ENCODE measurements at places on chromosomes 6 and 20.

DNA sequence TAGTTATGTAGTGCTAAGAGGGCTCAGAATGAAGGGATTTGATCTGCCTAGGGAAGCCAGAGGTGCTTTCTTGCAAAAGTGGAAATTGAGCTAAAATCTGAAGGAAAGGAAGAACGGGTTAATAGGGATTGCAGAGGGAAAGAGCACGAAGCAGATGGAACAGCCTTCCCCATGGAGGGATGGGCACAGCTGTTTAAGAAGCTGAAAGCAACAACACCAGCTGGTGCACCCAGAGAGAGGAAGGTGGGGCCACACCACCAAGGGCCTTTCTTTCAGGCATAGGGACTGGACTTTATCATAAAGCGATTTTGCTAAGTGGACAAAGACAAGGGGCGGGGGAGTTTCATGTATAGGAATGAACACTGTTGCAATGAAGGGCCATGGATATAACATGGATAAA, 65.8 kb upstream of the SNRPB2 start:
- no peak for DNase-seq

GRCh38 chr6:3788408-3789017, 37.0 kb upstream of the PXDC1 start:
- DNase-seq = no peak

GRCh38 chr6:109121411-109121810, 26.1 kb downstream of the CEP57L1 start:
- no peak for DNase-seq

GRCh38 chr20:25223179-25223661, 24.7 kb upstream of the PYGB start:
- DNase-seq = no peak

DNA sequence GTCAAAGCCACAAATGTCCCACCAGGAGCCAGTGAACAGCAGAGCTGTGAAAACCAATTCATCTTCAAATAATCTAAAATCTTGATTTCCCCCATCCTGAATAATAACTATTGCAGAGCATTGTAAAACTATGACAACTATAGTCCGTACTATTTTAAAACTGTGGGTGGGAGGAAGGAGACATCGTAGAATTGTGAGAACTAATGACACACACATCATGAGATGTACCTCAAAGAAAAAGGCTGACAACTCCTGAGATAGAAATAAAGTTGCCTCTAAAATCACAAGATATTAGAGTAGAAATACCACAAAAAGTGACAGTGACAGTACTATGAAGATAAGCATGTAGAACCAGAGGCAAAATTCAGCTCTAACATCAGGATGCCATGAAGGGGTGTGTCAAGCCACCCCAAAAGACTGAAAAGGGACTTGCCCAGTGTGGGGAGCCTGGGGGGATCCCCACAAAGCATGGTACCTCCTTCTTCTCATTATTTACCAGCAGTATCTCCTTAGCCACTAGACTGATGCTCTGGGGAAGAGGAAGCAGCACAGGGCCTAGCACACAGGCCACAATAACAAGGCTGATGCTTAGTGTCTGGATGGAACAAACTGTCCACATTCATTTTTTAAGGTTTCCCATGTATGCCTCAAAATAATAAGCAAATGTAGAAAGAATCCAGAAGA, 13.4 kb downstream of the NAPB start:
- DNase-seq = peak; percentile 40

GRCh38 chr20:40189621-40190020, 499.4 kb downstream of the MAFB start:
- DNase-seq = no peak

DNA sequence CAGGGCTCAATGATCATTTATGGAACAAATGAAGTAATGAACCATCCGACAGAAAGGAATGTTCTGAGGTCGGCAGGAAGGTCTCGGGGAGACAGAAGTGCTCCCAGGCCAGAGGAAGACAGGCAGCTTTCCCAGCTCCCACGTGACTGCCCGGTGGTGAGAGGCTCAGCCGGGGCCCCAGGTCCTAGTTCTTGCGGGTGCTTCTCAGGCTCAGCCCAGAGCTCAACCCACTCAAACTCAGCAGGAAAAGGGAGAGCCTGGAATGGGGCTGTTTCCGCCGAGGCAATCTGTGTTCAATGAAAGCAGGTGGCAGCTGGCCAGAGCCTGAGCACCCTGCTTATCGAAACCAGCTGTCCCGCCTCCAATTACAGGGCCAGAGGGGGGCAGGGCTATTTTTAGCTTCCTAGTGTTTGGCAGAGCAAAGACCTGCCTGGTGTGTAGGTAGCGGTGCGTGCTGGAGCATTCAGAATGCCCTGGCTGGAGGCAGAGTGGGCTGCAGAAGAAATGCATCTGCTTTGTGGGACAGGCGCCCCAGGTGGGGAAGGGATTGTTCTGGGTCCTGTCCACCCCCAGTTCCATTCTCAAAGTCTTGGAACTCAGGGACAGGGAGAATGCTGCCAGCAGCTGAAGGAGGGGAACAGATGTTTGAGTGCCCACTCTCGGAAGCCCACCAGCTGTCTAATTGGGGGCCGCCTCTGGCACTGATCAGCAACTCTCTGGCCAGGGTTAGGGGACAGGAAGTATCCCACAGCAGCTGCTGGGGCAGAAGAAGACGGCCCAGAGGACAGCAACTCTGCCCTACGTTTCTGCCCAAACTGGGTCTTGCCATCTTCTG, 145.1 kb downstream of the PREX1 start:
- DNase-seq = no peak

DNA sequence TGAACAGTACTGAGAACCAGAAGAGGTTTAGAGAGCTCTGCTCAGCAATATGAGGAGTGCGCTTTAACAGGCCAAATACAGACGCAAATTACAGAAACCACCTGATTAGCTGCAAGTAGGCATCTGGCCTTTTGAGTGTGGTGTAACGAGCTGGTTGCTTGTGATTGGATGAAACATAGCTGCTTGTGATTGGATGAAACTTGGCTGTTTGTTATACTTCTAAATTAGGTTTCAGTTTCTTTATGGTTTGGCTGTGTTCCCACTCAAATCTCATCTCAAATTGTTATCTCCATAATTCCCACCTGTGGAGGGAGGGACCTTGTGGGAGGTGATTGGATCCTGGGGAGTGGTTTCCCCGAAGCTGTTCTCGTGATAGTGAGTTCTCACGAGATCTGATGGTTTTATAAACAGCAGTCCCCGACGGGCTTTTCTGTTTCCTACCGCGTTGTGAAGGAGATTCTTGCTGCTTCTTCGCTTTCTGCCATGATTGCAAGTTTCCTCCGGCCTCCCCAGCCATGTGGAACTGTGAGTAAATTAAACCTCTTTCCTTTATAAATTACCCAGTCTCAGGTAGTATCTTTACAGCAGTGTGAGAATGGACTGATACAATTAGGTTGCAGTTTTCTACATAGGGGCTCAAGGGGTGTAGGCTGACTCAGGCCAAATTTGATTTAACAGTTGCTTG, 655.9 kb upstream of the MAN1A1 start:
- no peak for DNase-seq

DNA sequence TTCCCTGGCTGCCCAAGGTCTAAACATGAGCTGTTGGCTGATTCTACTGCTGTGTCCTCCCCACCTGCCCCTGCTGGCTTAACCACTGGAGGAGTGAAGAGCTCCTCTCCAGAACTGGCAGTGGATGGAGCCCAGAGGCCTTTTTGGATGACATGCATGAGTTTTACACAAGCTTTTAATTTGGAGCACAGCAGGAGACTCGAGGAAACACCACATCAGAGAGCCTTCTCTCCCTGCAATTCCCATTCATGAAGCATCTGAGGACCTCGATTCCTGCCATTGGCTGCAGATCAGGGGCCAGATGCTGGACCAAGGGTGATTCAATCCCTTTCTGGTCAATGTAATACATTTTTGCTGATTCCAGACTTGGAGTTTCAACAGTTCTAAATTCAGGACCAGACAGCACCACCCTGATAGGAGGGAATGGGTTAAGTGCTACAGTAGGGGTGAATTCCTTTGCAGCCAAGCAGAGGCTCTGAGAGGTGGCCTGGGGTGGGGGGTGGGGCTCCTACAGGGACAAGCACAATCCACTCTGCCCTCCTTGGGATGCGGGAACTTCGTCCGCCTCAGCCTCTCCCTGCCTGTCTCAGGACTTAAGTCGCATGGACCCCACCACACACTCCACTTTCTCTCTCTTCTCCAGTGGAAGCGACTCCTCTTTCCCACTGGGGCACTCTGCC, 599 bp upstream of the PSORS1C1 start:
- no peak for DNase-seq

DNA sequence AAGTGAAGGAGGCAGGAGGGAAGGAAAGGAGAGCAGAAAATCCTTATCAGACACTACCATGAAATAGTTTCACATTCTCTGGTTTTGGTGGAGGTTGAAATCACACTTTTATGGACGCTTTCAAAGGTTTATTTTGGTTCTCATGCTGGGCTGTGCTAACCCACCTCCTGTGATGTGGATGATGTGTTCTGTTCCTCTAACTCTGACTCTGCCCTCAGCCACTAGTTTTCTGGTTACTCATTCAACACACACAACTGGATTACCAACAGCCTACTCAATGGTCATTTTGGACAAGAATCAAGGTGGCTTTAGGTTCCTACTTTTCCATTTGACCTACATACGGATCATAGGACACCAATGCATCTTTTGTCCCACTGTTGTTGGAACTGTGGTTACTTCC, 522.1 kb upstream of the BTBD3 start:
- no peak for DNase-seq

DNA sequence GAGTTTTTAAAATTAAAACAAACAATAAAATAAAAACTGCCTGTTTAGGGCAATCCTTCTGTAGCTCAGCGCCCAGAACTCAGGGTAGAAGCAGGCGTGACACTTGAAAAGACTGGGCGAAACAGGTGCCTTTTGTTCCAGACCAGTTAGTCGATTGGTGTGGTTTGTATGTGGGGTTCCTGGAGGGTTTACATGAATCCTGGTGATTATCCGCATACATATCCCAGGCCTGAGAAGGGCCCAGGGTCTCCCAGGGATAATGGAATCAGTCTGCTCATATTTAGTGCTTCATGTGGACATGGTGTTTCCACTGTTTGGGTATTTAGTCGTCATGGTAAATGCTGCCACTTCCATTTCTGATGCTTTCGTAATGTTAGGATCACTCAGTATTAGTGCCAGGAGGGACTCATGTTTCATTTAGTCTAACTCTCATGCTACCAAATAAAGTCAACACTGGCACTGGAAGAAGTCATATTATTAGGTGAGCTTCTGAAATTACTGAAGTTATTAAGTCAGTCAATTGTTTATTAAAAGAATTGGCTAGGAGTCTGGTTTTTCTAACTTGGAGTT, 116.5 kb downstream of the SAMD5 start:
- no peak for DNase-seq

DNA sequence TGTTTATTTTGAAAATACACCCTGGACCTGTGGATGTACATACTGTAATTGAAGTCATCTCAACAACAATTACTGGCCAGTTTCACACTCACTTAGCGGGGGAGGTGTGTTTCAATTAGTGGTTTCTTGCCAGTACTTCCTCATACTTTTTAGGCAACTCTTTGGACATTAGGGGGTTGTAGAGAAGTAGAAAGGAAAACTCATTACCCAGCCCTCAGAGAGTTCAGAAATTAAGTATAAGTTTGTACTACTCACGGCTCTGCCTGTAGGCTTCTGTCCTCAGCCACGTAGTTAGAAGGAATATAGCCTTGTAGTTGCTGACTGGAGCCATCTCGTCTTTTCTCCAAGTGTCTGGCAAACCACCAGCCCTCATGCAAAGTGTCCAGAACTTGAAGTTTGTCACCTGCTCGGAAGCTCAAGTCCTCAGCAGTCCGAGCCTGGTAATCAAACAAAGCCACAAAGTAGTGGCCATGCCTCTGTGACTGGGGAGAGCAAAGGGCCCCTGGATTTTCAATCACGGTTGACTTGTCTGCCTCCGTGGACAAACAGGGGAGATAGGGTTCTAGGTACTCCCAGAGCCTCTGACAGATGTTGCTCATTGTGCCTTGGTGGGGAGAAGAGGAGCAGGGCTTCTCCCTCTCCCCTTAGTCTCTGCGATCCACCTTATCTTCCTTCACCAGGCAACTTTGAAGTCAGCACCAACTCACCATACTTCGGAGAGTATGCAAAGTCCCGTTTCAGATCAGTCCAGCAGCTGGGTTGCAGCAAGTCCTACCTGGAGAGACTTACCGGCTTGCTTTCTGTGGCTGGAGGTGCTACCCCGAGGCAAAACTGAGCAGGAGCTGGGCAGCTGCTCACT, 749 bp downstream of the FRK start:
- DNase-seq = no peak

- no peak for DNase-seq
These were observed 24.7 kb upstream of the ZFAND3 start for GRCh38 chr6:37794825-37795224.

- no peak for DNase-seq
These were observed 150.4 kb downstream of the GRM4 start for GRCh38 chr6:33995309-33996119.

- DNase-seq = no peak
These were observed 215.2 kb downstream of the LMBRD1 start for GRCh38 chr6:69581581-69581980.

DNA sequence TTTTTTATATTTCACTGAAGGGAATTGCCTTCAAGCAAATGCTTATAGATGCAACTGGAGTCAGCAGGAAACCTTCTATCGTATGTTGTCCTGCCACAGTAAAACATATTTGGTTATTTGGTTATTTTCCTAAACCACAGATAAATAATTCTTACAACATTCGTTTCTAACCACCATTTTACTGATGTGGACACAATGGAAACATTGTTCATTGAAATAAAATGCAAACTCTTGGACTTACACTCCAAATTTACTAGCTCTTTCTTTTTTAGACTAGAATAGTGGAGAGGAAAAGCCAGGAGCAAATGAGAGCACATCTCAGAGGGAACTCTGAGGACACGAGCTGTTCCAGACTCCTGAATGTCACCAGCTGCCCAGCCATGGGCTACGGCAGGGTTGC, 114.8 kb downstream of the RPS12 start:
- DNase-seq = no peak

Data from CD4-positive, alpha-beta T cell treated with Interferon gamma for 1 hour (primary cell).